T-helper 2 cell treated with Interferon-gamma antibody and Interleukin-4, amounts not matched to agents 5 μg/mL and 100 μg/mL, for 36 hours (primary cell): ENCODE measurements at places on chromosomes 5 and 9.

GRCh38 chr5:30453168-30453567 is 740.3 kb upstream of the CDH6 start:
- no peak for DNase-seq

- DNase-seq = no peak
Measured at GRCh38 chr5:93572101-93572607, 8.9 kb downstream of the NR2F1-AS1 start.

DNA sequence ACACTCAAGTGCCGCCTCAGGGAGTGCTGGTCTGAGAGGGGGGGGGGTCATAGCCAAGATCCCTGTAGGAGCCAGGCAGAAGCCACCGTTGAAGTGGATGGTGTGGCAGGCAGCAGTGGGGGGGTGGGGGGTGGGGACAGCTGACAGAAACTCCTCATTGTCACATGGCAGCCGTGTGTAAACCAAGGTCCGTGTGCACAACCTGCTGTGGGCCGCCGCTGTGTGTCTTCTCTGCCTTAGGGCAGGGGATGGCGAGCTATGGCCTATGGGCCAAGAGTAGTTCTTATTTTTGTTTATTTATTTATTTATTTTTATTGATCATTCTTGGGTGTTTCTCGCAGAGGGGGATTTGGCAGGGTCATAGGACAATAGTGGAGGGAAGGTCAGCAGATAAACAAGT is 13.4 kb downstream of the SQSTM1 start:
- no peak for DNase-seq

DNA sequence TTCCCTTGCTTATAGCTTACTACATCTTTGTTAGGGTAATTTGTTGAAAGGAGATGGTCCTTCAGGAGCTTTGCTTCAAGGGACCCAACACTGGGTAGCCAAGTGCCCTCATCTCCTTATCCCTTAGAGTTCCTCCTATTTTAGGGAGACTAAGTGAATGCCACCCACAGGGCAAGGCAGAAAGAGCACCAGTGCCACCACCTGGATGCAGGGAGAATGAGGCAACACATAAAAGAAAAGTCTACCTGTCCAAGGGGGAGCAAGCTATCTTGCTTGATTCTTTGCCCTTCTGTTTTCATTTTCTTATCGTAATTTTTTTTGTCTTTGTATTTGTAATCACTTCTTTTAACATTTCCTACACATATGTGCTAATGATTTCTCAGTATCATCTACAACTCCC is 205.5 kb downstream of the NPR3 start:
- DNase-seq = no peak

DNA sequence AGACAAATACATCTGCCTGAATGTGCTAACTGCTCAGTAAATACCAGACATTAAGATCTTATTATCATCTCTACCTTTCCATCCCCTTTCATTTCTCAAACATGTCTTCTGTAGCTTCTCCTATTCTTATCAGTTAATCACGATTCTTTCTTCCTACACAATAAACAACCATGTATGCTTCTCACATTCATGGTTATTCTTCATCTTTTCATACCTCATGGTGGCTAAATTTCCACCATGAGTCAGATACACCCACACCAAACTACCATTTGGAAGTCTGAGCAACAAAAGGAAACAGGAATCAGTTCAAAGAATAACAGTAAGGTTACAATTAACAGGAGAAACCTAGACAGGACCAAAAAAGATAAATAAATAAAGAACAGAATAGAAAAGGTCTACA is 7.7 kb downstream of the ZNF622 start:
- peak; percentile 40 for DNase-seq
